ENCODE measurements at places on chromosomes 11 and 22.

GRCh38 chr11:46649180-46649738, 31.9 kb downstream of the ATG13 start:
- DNase-seq, result no peak

DNA sequence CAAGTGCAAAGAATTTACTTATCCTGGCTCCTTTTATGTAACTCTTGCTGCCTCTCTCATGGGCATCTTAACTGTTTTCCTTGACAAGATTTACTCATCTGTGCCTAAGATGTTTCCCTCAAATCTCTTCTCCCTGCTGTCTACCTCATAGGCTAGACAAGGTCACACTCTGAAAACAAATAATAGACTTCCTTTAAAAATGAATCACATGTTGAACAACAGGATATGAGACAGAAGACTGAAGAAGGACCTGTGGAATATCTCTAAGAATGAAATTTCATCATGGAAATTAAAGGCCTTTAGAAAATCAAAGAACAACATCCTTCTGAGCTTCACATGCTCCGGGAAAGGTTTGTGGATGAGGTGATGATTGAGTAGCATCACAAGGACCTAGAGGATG, 6.0 kb upstream of the SCGB2A2 start:
- DNase-seq, result no peak

GRCh38 chr11:64620381-64620971, 29.5 kb downstream of the SLC22A12 start:
- no peak for DNase-seq

- DNase-seq, result no peak
Observed at GRCh38 chr22:35842954-35843353, 125.3 kb downstream of the APOL5 start.

DNA sequence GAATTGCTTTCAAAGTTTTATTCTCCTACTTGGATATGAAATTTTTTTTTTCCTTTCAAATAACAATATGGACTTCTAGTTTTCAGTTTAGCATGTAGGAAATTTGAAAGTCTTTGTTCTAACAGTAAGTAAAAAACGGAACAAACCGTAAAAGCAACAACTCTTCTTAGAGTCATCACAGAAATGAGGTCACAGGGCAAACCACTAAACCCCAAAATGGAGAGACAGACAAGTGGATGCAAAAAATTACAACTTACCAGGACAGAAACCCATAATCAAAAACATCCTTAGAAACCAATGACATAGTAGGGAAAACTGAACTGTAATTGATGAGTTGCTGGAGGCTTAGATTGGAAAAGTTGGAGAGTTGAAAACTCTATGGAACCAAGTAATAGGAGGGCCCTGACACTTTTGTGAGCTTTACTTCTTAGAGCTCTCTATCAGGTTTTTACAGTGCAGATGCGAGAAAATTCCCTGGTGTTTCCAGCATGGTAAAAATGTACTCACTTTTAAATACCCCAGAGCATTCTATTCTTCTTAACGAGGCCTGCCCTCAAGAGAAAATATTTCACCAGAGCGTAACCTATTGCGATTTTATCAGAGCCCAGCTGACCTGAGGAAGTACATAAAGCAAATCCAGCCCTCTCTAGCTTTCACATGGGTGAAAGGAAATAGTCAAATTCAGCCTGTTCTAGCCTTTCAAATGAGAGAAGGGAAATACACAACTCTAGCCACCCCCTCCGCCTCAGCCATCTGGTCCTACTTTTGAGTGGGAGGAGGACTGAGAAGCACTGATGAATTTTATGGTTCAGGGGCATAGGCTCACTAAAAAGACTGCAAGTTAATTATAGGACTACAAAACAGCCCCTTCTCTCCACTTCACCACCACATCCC, 39.1 kb downstream of the CASP12 start:
- peak; percentile 7 for DNase-seq

- no peak for DNase-seq
Observed at GRCh38 chr11:47109727-47110246, 66.9 kb downstream of the ARFGAP2 start.

GRCh38 chr11:64691543-64691942, 31.5 kb downstream of the NRXN2 start:
- DNase-seq, result no peak

Measured in CD4-positive, alpha-beta T cell treated with Interleukin-1 beta for 1 hour (primary cell).